Amniotic epithelial cell (primary cell): ENCODE measurements at places on chromosomes 13 and 19.

- peak; percentile 4 for DNase-seq
These were observed 1886.1 kb downstream of the PCDH9 start for GRCh38 chr13:65343898-65344663.

- no peak for DNase-seq
These were observed 714 bp downstream of the NDFIP2 start for GRCh38 chr13:79481685-79482052.

DNA sequence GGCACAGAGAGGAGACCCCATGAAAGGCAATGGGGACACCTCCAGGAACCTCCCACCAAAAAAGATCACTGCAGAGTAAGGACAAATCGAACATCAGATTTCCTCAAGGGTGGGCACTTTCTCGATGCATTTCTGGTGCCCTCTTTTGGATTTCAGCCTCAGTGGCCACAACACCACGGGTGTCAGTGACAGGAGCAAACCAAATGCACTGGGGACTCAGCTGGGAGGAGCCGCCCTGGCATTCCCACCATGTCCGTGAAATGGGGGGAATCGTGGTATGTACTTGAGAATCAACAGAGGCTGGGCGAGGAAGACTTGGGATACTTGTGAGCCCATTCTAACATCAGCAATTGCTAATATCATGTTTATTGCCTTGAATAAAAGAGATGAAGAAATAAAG lies 16.3 kb downstream of the FAM187B start:
- DNase-seq, result no peak

DNA sequence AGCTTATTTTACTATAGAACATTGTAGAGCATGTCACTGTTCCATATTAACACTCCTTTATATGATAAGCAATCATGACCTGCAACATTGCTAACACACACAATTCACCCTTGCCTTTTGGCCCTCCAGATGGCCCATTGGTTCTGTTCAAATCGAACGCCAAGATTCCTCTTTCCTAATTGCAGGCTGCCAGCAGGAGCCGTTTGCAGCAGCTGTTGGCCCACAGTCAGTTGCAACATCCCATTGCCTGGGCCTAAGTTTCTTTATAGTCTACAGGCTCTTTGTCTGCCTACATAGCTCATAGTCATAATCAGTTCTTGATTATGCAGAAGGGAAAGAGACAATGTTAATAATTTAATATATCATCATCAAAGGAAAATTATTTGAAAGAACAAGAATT lies 37.6 kb downstream of the KCTD12 start:
- peak; percentile 44 for DNase-seq

- DNase-seq, result no peak
These were observed 87.2 kb upstream of the C1QTNF9B start for GRCh38 chr13:23984546-23984945.

GRCh38 chr13:49935171-49936074 lies 717 bp downstream of the SPRYD7 start:
- peak; percentile 60 for DNase-seq

- no peak for DNase-seq
These were observed 111.2 kb downstream of the GADD45B start for GRCh38 chr19:2587001-2587719.

DNA sequence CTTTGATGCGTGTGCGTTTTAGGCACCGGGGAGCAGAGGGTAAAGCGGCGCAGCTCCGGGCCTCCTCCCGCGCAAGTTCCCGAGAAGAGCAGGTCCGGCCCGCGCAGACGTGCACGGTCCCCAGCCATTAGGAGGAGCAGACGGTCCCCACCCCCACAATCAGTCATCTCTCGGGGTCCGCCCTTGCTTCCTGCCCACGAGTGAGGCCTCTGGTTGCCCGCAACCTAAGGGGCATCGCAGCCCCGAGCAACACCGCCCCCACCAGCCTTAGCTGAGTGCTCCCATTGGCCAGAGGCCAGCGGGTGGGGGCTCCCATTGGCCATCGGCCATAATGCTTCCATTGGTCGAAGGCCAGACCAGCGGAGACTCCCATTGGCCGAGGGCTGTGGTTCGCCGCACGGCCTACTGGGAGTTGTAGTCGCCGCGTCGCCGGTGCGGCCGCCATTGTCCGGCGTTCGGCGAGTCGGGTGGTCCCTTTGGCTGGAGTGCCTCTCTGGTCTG lies at the start of gene ZNF8:
Gene ZNF8, plus strand, starts transcription at position 415 of the 501 bp plus-strand sequence. CDS start 127 bp downstream, outside the sequence.
- DNase-seq, result peak; percentile 99

DNA sequence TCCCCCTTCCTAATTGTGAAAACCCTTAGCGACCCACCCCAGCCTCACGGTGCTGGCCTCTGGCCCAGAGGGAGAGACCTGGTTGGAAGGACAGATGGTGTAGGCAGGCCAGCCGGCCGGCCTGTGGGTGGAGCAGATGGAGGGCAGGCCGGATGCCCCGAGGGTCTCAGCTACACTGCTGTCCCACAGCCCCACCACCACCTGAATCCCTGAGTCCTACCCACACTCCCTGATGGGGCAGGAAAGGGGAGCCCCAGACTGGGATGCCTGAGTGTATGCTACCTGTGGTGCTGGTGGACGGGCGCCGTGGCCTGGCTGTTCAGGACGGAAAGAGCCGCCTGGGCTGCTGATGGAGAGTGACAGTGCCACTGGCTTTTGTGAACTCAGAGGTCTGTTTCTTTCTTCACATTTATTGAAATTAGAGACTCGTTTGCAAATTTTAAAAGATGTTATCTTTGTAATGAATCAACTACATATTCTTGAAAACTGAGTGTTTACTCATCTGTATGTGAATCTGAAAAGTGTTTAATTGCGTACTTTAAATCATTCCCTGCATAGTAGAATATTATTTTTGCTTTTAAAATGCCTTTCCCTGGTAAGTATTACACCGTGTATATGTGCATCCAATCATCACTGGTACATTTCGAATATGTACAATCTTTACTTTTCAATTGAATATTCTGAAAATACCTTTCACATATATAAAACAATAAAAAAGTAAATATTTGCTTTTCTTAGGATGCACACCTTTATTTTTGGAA lies 35.7 kb downstream of the TFDP1 start:
- no peak for DNase-seq
